Ascending aorta (tissue), 2 donors: ENCODE measurements at places on chromosomes 1 and 21.
A peak's percentile ranks its signal among the peaks of the same experiment; 100 is the strongest.

- H3K4me1 ChIP-seq = no peaks in the 10 kb centered on the region
- DNase-seq = no peak
- no peak overlapping the region for H3K4me3 ChIP-seq
Observed at GRCh38 chr1:241317676-241318075, 39.3 kb downstream of the RGS7 start.

- no peak for DNase-seq
- H3K36me3 ChIP-seq = no peaks in the 10 kb centered on the region
- no peaks in the 10 kb centered on the region for H3K4me1 ChIP-seq
Observed at GRCh38 chr1:22437573-22437972, 14.1 kb upstream of the ZBTB40 start.

DNA sequence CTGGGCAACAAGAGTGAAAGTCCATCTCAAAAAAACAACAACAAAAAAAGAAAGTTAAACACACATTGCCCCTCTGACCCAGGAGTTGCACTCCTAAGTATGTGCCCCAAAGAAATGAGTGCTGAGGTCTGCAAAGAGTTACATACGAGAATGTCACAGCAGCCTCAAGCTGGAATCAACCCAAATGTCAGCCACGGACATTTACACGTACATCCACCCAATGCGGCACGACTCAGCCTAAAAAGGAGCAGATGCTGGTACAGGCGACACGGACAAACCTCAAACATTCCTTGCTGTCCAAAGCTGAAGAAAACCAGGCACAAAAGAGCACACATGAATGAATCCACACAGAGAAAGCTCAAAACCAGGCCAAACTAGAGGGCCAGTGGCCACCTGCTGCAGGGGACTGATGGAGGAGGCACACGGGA, 46.8 kb upstream of the ECE1 start:
- peak overlapping the region; percentile 95 for H3K27ac ChIP-seq
- H3K4me1 ChIP-seq = peaks cover 74% of the 10 kb centered on the region
- H3K36me3 ChIP-seq = no peaks in the 10 kb centered on the region
- DNase-seq = no peak
- H3K27me3 ChIP-seq = no peaks in the 10 kb centered on the region
- H3K4me3 ChIP-seq = peak overlapping the region; percentile 5

- no peak overlapping the region for H3K27ac ChIP-seq
- no peak for DNase-seq
- H3K4me1 ChIP-seq = no peaks in the 10 kb centered on the region
- H3K27me3 ChIP-seq = no peaks in the 10 kb centered on the region
Observed at GRCh38 chr1:110012100-110012780, 22.2 kb upstream of the STRIP1 start.

- H3K36me3 ChIP-seq = no peaks in the 10 kb centered on the region
- DNase-seq = no peak
- H3K4me3 ChIP-seq = no peak overlapping the region
- H3K27ac ChIP-seq = no peak overlapping the region
- H3K27me3 ChIP-seq = no peaks in the 10 kb centered on the region
Observed at GRCh38 chr21:41018431-41018830, 149.5 kb upstream of the BACE2 start.
